ENCODE measurements at places on chromosomes 1 and 21.

DNA sequence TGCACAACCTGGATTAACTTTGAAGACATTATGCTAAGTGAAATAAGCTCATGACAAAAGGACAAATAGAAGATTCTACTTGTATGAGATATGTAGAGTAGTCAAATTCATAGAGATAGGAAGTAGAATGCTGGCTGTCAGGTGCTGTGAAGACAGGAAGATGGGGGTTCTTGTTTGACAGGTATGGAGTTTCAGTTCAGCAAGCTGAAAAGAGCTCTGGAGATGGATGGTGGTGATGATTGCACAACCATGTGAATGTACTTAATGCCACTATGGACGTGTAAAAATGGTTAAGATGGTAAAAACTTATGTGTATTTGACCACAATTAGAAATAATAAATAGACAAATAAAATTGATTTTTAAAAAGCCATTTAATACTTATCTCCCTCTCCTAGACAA, 169.8 kb upstream of the DUSP10 start:
- DNase-seq: no peak

DNA sequence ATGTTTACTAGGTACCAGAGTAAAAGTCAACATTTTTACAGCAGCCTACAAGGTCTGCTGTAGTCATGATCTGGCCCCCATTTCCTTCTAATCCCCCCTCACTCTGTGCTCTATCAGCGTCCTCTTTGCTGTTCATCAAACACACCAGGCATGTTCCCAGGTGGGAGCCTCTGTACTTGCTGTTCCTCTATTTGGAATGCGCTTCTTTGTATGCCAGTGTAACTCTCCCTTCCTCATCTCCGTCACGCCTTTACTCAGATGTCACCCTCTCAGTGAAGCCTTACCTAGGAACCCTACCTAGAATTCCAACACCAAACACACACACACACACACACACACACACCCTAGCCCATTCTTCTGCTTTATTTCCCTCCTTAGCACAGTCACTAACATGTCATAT, 21.0 kb downstream of the TP53BP2 start:
- DNase-seq: no peak

GRCh38 chr1:226731257-226731893, 7.7 kb downstream of the ITPKB start:
- DNase-seq: no peak

- no peak for DNase-seq
Measured at GRCh38 chr1:62364721-62365120, 45.5 kb upstream of the KANK4 start.

DNA sequence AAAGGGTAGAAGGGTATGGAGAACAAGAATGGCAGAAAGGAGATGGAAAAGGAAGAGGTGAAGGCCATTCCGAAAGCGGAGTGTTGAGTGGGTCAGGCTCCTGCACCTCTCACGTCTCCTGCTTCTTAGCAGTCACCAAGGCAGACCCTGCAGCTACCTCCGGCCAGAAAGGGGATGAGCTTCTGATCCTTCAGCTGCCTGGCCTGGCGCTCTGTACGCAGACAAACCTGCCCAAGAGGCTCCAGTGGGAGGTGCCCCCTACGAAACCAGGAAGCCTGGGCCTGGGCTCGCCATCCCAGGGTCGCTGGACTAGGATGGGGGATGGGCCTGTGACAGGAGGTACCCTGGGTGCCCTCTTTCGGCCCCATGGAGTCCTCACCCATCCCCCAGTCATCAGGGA, 3.0 kb downstream of the GPR61 start:
- DNase-seq: no peak

- no peak for DNase-seq
Measured at GRCh38 chr1:85356130-85356529, 79.7 kb upstream of the BCL10 start.

DNA sequence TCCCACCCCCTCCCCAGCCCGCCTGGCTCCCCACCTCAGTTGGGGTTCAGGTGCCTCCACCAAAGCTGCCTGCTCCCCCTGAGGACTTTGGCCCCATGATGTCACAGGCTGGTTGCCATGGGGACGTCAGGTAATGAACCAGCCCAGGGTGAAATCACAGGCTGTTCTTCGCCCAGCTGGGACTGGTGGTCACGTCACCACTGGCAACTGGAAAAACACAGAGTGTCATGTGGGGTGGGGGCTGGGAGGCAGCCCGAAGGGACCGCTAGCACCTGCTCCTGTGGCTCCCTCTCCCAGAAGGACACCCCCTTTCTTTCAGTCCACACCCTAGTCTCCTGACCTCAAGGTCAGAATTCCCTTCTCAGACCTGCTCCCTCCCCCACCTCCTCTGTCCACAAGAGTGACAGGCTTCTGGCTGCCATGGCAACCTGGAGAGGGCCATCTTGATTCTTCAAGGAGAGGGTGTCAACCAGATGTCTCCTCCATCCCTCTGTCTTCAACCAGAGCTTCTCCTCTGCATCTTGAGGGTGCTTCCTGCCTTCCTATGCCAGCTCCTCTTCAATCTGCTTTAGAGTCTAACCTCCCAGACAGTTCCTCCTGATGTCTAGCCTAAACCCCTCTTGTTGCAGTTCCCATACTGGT, 6.2 kb downstream of the FAM131C start:
- DNase-seq: no peak

DNA sequence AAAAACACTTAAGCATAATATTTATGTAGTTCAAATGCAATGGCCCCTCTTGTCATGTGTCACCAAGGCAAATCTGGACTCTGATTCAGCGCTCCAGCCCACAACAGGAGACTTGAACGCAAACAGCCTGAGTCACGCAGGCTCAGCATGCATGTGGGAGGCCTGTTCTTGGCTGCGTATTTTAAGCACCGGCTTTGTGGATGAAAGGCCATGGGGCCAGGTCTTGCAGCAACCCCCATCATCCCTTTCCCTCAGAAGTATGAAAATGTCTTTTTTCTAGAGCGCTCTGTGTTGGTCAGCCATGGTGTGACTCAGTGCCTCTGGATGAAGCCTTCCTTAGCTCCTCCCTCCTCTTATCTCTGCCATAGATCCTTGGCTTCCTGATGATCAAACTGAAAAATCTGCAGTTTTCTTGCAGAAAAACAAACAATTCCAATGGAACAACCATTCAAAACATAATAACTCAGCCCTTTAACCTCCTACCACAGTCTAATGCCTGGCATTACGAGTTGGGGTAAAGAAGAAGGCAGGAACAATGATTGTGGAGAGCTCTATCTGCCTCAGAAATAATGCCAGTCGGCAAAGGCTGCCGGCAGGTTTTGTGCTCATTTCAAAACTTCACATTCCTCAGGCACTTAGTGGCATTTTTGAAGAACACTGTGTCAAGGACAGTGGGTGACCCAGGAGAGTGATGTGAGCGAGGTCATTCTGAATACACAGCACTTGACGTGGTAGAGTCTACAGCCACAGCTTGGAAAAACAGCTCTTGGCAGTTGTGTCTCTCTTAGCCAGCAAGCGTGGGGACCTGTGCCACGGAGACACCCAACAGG, 167.5 kb downstream of the CLIC6 start:
- DNase-seq: no peak

GRCh38 chr1:202585590-202585933, 124.7 kb downstream of the SYT2 start:
- no peak for DNase-seq
